ENCODE measurements at places on chromosomes 5 and 9.
A peak's percentile ranks its signal among the peaks of the same experiment; 100 is the strongest.

DNA sequence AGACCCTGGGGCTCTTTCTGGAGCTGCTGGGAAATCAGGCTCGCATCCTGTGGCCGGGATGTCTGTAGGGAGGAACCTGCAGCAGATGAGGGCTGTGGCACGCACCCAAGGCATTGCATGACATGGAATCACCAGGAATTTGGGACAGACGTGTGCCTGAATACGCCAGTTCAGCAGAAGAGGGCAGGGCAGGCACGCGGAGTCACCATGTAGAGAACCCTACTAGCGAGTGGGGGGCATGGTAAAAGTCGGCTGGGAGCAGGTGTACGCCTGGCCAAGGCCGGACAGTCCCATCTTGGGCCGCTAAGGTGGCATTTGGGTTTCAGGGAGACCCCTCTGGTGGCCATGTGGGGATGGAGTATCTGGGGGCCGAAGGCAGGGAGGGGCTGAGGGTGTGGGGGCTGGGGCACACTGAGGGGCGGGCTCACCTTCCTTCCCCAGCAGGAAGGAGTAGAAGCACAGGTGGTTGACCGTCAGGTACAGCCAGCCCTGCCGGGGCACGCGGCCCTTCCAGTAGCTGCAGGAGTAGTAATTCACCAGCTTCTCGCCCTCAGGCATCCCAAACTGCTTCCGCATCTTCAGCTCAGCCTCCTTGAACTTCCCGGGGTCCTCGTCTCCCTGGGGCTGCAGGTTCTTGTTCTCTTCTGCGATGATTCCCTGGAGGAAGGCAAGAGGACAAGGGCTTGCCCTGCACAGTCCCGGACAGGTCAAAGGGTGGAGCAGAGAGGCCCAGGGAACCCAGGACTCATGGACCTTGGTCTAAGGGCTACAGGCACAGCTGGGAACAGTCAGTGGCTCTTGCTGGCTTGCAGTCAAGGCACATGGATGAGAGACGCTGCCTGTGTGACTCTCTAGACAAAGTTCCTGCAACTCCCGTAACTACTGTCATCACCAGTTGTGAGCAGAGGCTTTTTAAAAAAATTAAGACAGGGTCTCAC, 13.5 kb downstream of the TBC1D9B start:
- no peak for DNase-seq

DNA sequence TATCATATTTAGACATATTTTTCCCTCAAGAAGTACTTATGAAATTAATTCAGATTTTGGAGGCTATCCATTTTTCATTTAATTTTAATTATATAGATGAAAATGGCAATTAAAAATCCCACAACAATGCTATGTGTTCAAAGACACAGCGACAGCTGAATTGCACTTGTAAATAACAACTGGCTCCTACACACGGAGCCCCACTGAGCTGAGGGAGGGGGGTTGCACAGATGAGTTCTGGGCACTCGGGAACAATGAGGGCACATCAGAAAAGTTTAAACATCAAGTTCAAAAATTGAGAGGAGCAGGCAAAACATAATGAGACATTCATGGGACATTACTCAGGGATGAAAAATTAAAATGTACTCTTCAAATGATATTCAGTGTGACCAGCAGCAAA, 104.9 kb downstream of the MARCHF3 start:
- DNase-seq, result no peak

DNA sequence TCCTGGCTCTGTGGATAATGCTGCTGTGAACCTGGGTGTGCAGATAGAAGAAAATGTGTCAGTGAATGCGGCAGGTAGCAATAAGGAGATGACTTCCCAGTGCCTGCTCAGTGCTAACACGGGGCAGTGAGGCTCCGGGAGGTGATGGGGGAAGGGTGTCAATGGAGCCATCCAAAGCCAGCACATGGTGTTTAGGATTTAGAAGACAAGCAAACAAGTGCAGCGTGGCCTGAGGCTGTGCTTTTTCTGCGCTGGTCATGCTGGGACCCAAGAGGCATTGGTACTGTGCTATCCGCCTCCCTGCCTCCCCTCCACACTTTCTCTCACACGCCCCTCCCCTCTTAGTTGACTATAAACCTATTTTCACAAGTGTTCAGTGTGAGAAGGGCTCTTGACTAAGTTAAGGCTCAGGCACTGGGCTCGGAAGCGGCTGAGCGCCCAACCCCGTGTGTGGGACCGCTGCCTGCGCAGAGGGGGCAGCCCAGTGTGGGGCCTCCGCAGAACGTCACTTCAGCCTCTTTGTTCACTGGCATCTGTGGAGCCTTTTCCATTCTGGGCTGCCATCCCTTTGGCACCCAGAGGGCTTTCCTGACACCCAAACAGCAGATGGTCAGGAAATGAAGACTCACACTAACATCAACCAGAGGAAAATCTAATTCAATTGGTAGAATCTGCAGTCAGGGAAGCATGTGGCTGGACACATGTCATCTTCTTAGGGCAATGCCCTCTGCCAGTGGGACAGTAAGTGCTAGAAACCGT, 21.8 kb upstream of the NINJ1 start:
- no peak for DNase-seq

DNA sequence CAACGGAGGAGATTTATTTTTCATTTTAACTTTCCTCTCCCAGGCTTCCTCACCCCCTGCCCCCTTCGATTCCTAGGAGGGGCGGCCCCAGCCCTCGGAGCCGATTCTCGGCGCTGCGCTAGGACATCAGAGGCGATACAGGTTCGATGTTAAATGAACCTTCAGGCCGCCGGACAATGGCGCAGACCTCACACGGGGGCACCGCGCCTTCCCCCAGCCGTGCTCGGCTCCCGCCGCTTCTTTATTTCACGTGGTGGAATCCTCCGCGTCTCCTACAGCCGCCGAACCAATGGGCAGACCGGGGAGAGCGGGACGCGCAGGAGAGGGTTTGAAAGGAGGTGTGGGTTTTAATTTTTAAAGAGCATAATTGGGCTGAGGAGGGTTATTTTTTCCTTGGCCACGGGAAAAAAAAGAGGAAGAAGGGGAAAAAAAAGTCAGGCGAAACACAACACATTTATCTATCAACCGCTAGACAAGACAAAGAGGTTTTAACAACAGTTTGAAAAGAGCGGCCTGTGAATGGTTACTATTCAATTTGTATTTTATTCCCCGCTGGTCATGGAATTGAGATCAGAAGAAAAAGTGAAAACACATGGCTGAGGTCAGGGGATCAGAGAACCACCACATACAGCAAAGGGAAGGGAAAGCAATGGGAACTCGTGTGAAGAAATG, 126.8 kb downstream of the TMEM174 start:
- DNase-seq, result no peak

DNA sequence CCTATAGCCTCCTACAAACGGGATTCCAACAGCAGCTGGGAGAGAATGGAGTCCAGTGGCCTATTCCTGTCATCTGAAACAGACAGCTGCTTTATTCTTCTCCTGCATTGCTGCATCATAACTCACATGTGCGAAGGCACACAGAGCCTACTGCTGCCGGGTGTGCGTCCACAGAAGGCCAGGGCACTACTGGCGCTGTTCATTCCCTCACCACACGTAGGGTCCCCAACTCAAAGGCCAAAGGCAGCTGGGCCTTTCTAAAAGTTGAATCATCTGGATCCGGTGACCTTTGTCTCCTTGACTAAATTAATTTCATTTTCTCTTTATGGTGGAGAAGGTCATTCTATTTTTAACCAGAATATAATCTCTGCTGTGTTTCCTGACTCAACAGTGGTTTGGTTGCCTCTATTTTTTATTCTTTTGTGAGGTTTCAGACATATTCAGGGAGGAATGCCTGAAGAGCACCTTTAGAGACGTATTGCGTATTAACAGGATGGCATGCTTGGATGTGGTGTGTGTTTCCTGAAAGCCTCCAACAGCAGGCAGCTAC, 10.8 kb upstream of the SPATA24 start:
- no peak for DNase-seq

- no peak for DNase-seq
Measured at GRCh38 chr5:7755958-7756357, 95.0 kb downstream of the CFAP90 start.

GRCh38 chr9:135865531-135865930, 41.8 kb downstream of the CAMSAP1 start:
- DNase-seq, result no peak

DNA sequence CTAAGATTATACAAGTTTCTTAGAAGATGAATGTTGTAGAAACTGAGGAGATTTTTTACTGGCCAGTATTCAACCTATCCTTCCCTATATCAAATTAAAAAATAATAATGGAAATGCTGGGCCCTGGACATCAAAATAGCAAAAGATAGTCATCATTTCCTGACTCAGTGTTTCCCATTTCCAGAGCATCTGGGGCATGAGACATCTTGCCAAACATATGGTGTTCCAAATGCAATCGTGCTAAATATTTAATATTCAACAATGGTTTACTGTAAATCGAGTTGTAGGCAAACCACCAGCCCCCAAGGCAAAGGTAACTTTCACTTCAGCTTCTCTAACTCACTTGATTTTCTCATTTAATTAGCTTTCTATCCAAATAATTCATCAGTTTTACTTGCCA, 152.9 kb downstream of the FRMD3 start:
- no peak for DNase-seq

DNA sequence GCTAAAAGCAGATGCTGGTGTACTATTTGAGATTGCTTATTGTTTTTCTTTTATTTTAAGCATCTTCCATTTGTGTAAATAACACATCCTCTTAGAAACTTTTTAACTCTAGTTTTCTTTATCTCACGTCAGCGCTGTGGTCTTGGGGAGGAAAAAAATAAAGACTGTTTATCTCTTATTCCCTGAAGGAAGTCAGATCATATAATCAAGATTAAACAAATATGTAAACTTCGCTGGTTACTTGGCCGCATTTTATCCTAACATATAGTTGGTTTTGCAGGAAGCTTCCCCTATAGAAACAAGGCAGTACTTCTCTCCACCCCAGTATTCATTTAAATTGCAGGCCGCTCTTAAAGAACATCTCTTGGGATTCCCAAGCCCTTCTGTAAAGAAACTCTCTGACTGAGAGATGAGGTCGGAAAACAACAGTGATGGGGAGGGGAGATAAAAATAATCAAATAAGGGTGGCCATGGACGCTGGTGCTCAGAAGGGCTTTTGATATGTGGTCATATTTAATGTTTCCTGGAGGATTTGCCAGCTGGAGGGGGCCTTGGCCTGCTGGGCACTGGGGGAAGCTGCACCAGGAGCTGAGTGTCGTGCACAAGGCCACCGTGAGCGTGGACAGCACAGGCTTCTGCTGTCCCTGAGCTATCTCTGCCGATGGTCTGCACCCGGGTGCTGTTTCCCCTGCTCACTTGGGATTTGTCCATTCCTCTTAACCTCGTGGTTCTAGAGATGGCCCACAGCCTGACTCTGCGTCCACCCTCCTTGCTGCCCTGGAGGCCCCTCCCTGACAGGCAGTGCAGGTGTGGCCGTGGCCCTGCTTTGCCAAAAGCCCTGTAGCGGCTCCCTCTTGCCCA, 23.8 kb downstream of the NEURL1B start:
- DNase-seq, result no peak

GRCh38 chr5:39370555-39371366, 6.5 kb upstream of the C9 start:
- DNase-seq, result peak; percentile 58

GRCh38 chr5:176578391-176578808, 29.3 kb downstream of the CDHR2 start:
- DNase-seq, result peak; percentile 49

DNA sequence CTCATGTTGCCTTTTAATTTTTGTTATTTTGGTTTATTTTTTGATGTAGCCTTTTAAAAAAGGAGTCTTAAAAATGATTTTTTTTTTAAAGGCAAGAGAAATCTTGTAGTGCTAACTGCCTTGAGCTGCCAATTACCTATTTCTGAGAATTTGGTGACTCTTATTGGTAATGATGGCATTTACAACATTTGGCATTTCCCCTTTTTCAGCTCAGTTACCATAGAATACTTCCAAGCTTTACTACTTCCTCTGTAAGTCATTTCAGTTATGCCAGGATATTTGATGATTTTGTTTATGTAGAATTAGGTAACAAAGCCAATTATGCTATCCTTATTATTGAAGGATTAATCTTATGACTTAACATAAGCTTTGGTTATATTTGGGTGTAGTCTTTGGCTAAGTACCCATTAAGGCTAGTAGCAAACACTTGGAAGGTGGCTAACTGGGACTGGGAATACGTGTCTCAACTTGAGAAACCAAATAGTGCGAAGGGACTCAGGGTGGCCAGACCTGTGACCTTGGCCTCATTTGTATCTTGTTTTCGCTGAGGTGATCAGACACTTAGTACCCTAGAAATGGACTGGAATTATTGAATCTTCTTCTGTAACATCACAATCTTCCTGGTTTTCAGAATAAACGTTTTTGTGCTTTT, 27.7 kb downstream of the CDC37L1 start:
- no peak for DNase-seq

DNA sequence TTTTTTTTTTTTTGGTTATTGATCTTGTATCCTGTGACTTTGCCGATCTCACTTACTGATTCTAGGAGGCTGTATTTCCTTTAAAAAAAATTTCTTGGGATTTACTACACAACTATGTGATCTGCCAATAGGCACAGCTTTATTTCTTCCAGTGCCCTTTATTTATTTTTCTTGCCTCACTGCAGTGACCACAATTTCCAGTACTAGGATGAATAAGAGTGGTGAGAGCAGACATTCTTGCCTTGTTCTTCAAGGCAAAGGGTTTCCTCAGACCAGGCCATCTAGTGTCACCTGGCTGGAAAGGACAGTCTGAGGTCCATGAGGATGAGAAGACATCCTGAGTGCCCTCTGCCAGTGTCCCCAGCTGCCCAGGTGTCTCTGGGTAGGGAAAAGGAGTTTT, 265.4 kb downstream of the SPOCK1 start:
- no peak for DNase-seq

GRCh38 chr9:33458444-33458843, 11.1 kb upstream of the AQP3 start:
- DNase-seq, result peak; percentile 63

All from renal cortical epithelial cell (primary cell).